HFF-Myc (cell line): ENCODE measurements at places on chromosomes 4 and X.

DNA sequence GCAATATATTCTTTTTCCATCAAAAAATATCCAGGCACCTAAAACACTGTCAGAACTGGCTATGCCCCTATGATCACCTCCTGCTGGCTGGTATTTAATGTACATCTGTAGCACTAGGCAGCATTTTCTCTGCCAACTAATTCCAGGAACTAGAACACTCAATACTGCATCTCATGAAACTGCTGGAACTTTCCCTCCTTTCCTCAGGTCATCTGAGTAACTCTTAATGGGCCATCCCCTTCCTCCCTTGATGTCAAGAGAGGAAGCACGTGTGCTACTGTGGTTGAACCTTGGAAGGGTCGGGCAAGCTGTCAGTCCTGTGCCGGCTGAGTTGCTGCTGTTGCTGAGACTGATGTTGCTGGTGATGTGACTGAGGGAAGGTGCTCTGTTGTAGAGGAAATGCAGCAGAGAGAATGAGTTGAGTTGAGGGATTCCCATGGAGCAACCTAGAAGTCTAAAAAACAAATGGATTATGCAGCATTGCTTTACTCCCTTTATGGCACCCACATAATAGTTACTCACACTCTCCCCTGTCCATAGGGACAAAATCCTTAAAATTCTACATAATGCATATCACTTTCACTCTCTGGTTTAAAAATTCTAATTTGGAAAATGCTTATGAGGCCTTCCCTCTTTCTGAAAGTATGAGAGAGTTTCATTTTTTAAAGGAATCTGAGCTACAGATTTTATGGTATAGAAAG, 39.5 kb downstream of the TMEM165 start:
- no peak for DNase-seq

DNA sequence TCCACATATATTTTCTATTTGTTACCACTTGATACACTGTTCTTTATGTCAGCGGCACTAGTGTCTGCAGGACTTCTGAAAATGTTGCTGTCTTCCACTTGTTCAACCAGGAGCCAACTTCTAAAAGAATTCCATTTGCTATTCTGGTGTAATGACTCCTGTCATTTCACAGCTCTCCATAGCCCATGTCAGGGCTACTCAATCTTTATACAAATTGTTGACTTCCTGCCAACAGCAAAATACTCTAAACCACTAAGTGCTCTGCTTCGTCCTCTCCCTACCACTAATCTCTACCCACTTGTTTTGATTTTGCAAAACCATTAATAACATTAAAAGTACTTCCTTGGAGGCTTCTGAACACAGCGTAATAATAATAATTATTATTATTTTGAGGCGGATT, 7.2 kb downstream of the CTSO start:
- DNase-seq: no peak

- DNase-seq: no peak
Measured at GRCh38 chr4:59904331-59904730, 1295.8 kb upstream of the ADGRL3 start.

GRCh38 chrX:129115104-129115503, 408.2 kb downstream of the SMARCA1 start:
- no peak for DNase-seq

GRCh38 chrX:41419082-41419481, 28.1 kb upstream of the NYX start:
- no peak for DNase-seq

- no peak for DNase-seq
Measured at GRCh38 chr4:39947417-39947816, 30.3 kb downstream of the PDS5A start.

- DNase-seq: no peak
Measured at GRCh38 chr4:7392438-7393421, 42.0 kb downstream of the PSAPL1 start.

DNA sequence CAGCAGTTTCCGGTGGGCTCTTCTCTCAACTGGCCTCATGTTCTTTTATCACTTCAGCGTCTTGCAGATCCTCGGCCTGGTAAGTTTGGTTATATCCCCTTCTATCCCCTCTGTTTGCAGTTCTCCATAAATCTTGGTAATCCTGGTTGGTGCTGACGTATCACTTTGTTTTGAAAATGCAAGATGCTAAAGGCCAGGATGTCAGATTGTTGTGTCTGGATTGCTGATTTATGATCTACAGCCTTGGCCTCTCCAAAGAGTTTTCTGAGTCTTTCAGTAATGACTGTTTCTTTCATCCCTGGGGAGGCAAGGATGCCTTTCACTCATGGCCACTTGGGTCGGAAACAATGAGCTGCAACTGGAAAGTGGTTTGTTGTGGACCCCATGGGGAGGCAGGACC, 146.4 kb downstream of the AMMECR1 start:
- no peak for DNase-seq

DNA sequence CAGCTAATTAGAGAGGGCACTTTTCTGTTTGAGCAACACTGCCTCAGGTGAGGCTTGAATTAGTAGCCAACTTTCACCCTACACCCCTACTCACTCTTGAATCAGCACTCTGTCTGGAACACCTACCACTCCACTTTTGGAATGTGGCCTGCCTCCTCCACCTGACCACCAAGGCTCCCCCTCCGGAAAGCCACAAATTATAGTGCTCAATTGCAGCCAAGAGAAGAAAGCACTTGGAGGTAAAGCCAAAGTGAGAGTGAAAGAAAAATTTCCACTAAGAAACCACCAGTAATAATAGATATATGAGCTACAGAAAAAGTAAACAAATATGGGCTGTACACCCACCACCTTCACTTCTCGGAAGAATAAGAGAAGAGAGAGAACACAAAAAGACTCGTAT, 41.1 kb downstream of the PPP3CA start:
- no peak for DNase-seq

DNA sequence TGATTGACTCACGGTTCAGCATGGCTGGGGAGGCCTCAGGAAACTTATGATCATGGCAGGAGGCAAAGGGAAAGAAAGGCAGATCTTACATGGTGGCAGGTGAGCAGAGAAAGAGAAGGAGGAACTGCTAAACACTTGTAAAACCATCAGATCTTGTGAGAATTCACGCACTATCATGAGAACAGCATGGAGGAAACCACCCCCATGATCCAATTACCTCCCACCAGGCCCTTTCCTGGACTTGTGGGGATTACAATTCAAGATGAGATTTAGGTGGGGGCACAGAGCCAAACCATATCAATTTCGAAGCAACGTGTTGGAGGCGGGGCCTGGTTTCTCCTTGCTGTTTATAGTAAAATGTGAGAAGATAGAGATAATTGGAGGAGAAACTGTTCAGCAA, 167.4 kb downstream of the GABRB1 start:
- no peak for DNase-seq

GRCh38 chrX:41722816-41723618, 964 bp upstream of the GPR82 start:
- no peak for DNase-seq

GRCh38 chr4:125169192-125169591, 145.6 kb upstream of the FAT4 start:
- DNase-seq: no peak

DNA sequence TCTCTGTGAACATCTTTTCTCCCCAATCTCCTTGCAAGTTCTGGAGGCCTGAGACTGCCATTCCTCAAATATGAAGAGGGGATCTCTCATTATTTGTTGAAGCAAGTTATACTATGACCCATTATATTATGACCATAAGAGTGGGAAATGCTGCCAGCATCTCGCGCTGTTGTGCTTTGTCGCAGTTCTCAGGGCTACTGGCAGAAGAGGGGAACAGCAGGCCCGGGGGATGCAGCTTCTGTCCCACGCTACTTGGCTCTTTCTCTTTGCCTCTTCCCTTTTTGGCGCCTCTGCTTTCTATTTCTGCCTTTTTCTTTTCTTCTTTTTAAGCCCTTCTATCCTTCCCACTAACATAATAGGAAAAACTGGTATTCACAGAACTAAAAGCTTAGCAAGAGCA, 64.2 kb downstream of the GEMIN8 start:
- no peak for DNase-seq

- DNase-seq: no peak
Measured at GRCh38 chr4:141427726-141428296, 207.1 kb downstream of the ZNF330 start.

GRCh38 chrX:11665168-11666111, at the start of gene ARHGAP6:
ARHGAP6 (minus strand) TSS chrX:11665920; CDS start chrX:11664828, 1,092 bp downstream.
- no peak for DNase-seq

- DNase-seq: no peak
Measured at GRCh38 chr4:56606385-56606784, 74.7 kb downstream of the HOPX start.

DNA sequence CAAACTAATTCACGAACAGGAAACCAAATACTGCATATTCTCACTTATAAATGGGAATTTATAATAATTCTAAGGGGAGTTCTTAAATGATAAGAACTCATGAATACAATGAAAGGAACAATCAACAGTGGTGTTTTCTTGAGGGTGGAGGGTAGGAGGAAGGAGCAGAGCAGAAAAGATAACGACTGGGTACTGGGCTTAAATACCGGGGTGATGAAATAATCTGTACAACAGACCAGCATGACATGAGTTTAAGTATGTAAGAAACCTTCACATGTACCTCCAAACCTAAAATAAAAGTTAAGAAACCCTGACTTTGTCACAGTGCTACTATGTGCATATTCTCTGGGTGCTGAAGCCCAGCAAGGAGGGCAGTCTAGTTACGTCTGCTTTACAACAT, 6.6 kb downstream of the FREM3 start:
- DNase-seq: no peak

DNA sequence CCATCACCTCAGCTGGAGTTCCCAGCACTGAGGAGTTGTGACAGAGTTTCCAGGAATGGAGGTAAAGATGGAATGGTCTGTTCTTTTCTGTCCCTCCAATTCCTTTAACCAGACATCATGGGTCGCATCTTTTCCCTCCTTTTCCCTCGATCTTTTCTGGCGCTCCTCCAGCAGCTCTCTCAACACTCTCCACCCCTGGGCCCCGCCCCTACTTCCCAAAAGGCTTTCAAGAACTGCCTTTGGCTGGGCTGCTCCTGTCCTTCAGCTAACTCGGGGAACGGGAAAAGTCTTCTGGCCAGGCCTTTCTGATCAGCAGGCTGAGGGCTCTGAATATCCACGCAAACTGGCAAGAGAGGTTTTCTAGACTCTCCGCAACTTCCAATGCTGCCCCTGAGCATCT, 34.0 kb downstream of the UTP14A start:
- no peak for DNase-seq
